ENCODE measurements at places on chromosomes 2 and 18.
A peak's percentile ranks its signal among the peaks of the same experiment; 100 is the strongest.

GRCh38 chr2:240327566-240327965 lies 107.9 kb upstream of the GPC1 start:
- DNase-seq: no peak

DNA sequence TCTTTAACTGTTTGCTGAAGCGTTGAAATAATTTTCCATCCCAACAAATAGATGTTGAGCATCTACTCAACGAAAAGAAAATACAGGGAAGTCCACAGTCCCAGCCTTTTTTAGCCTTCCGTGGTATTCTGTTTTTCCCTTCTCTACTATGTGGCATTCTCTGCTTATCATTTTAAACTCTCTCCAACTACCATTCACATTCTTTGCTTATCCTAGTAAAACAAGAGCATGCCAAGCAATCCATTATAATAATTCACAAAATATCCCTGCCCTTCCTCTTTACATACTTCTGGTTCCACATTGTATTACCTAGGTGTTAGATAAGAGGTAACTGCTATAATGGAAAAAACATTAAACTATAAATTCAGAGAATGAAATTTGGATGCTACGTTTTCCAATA lies 1.6 kb upstream of the SESTD1 start:
- DNase-seq: no peak

GRCh38 chr2:100278501-100278900 lies 43.8 kb downstream of the LONRF2 start:
- DNase-seq: no peak

DNA sequence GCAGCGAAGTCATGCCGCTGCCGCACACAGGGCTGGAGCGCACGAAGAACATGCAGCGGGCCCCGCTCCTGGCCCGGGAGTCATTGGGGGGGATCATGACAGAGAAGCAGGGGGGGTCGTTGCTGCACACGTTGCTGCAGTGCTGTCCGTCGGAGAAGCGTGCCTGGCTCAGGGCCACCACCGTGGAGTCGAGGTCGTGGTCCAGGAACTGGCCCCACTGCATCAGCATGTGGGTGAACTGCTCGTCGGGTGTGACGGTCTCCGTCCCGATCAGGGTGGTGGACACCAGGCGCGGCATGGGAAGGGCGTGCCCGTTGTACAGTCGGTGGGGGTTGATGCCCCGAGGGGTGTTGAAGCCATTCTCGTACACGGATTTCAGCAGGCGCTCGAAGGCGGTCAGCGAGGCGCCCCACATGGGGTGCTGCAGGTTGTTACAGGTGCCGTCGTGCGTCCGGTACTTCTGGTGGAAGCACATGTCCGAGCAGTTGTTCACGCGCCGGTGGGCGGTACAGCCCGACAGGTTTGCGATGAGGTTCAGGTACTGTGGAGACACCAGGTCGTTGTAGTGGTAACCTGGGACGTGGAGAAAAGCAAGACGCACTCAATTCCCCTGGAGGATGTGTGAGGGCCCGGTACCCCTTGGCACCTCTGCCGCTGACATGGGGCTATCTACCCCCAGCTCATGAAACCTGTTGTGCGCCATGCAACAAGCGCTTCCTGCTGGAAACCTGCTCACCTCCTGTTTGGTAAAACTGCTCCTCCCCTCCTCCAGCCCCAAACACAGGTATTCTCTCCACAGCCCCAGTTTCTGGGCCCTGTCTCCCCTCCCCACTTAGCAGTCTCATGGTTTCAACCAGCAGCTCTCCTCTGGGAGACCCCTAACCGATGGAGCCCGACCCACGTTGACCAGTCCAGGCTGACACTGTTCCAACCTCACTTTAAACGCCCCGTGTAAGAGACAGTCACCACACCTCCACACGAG lies 94.9 kb downstream of the PXDN start:
- no peak for DNase-seq

DNA sequence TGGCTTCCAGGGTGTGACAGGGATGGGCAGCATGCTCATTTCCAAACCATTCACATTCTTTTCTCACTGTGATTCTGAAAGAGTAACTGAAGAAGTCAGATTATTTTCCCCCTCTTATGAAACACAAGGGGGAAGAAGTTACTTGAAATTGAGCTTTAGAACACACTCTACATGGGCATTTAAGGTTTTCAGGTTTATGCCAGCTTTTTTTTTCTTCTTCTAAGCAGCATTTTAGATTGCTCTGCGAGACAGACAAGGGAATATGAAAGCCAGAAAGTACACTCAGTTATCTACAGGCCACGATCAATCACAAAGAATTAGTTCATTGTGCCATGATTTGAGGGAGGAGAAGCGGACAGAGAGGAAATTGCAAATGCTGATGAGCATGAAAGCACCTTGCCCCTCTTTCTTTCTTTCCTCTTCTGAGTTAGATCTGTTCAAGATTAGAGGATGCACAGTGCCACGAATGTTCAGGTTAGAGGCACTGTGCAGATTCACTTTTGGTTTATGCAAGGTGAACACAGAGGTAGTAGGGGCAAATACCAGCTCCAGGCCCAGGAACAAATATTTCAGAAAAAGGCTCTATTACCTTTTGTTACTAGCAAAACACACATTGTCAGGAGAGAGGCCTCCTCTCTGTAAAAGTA lies 49.2 kb downstream of the CXCR4 start:
- no peak for DNase-seq

DNA sequence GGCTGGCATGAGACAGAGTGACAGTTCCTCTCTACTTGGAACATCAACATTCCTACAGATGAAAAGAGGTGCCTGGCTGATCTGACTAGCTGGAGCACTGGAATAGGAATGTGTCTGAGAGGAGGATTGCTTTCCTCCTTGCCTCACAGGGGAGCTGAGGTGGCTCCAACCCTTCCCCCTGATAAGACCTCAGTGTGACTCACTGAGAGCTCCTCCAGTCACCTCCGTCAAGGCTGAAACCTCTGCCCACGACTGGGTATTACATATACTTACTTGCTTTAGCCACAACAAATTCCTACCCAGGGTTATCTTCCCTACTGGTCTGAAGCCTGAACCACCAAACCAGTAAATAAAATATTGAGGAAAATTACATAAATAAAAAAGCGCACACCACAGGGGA lies 342.7 kb upstream of the REG3G start:
- no peak for DNase-seq

DNA sequence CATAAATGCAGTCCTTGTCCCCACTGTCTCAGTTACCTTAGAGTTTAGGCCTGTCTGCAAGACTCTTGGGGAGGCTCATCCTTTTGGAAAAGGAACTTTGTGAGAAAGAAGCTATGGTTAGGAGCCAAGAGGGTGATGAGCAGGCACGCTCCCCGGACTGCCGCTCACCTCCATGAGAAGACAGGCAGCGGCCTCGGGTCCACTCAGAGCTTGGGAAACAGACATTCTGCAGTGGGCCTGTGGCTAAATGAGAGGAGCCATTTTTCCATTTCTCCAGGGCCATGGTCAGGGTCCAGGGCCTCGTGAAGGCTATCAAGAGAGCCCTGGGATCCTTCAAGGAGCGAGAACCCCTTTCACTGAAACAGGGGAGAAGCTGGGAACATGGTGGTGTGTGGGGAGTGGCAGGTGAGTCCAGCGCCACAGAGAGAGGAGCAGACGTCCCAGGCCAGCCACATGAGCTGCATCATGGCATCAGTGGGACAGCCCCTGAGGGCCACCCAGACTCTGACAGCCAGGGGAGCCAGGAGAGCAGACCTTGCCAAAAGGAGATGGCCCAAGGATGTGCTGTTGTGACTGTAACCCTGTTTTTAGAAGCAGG lies 4.0 kb upstream of the TEX51 start:
- no peak for DNase-seq

- DNase-seq: no peak
Measured at GRCh38 chr2:25819597-25820039, 58.7 kb downstream of the ASXL2 start.

DNA sequence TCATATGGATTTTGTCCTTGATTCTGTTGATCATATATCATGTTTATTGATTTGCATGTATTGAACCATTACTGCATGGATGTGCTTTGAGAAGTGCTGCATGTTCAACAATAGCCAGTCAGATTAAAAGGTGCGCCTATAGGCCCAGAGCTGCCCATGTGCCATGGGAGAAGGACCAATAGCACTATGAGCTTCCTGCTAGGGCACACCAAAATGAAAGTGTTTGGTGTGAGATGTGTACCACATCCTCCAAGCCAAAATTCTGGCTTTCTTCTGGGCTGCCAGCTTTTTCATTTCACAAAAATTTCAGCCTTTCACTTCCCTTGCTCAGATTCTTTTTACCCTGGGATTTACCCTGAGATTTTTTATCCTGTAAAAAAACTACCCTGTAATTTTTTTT lies 34.8 kb upstream of the MMADHC start:
- no peak for DNase-seq

GRCh38 chr2:227192491-227192890 lies 28.1 kb downstream of the COL4A3 start:
- no peak for DNase-seq

GRCh38 chr2:235529621-235530020 lies 35.8 kb downstream of the AGAP1 start:
- no peak for DNase-seq

GRCh38 chr2:8510519-8510918 lies 171.3 kb upstream of the ID2 start:
- peak; percentile 33 for DNase-seq

DNA sequence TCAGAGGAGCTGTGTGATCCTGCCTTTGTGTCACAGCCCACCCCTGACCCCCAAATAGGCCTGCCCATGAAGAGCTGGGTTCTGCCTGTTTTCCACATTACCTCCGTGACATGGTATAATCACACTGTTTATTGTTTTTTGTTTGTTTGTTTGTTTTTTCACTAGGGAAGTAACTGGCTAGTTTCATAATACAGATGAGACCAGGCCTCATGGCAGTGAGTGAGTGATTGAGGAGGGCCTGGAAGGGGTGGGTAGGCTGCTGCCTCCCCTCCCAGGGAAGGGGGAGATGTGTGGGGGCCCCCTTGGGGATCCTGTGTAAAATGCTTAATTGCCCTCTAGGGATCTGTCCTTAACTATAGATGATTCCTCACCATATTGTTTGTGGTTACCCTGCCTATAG lies 190.5 kb downstream of the LDLRAD4 start:
- no peak for DNase-seq

DNA sequence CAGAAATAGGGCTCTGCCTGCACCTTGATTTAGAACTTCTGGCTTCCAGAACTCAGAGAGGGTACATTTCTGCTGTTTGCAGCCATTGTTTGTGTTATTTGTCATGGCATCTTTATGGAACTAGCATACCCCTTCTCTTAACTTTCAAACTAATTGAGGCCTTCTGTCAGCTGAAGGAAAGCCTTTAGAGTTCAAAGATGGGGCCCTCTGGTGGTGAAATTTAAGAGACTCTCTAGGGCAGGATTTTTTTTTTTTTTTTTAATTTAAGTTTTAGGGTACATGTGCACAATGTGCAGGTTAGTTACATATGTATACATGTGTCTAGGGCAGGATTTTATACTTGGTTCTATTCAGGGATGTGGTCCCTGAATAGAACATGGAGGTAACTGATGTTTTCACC lies 260.6 kb upstream of the LINC00305 start:
- no peak for DNase-seq

DNA sequence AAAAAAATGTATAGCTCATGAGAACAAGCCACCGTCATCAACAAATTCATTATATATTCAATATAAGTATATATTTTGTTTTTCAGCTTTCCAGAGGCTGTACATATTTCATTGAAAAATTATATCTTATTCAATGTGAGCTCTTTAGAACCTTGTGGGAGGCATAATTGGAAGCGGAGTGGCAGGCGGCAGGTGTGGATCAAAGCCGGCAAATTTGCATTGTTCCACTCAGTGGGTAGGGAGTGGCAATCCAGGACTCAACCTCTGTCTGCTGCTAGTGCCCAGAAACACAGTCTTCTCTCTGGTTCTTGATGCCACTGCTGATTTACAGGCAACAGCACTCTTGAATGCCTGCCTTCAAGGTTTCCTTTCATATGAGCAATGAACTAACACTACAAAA lies 46.9 kb downstream of the GCA start:
- DNase-seq: no peak

DNA sequence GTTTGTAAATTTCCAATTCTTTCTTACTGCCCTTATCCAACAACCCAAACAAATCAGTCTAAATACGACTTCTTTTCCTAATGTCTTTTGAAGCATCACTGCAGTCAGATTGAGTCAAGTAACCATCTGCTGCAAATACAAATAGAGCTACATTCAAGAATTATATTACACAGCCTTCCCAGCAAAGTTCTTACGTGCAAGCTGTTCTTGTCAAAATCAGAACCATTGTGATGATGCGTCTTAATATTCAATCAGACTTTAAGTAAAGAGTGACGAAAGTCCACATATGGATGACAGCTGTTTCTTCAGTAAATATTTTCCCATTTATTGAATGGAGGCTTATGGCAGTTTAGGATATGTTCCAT lies 943.8 kb downstream of the LRP1B start:
- DNase-seq: no peak

DNA sequence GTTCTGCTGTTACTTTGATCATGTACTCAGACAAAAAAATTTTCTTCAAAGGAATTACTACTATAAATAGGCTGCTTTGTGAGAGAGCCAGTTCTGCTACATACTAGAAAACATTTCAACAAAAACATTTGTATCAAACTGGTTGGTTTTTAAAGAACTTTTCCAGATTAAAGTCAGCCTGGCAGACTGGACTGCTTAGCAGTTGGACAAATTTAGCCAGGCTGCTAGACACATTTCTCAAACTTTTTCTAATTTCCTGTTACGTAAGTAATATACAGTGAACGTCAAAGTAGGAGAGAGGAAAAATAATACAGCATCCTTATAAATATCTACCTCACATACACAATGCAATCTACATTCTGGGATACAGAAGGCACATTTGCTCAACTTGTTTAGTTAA lies 109.5 kb downstream of the SP3 start:
- DNase-seq: no peak

GRCh38 chr2:29273004-29273684 lies 157.9 kb downstream of the CLIP4 start:
- no peak for DNase-seq

GRCh38 chr2:228545748-228546145 lies 364.3 kb upstream of the SPHKAP start:
- no peak for DNase-seq

DNA sequence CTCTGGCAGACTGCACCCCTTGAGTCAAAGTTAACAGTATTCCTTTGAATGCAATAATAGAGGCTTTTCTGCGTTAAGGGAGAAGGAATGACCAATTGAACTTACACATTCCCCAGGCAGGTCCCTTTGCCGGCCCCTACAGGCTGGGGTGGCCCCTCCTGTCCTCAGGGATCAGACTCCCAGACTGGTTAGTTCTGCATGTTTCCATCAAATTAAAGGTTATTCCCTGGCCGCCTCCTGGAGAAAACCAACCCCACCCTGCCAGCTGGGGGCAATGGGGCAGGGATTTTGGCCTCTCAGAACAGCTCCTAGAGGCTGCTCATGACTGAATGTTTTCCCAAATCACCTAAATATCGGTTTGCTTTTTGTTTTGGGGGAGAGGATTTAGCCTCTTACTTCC lies 199.6 kb downstream of the MGAT5 start:
- no peak for DNase-seq

GRCh38 chr2:241036964-241037421 lies 38.6 kb downstream of the SNED1 start:
- no peak for DNase-seq

Measured in SHP77 treated with DMSO at 0.1 percent for 48 hours (cell line).